ENCODE measurements at places on chromosomes 1 and 21. TPM values are rescaled to one million over a fixed set of nuclear protein-coding genes. Genes with fewer than 3 reads are reported as not detected.

The HSD11B1 gene
- total RNA-seq: not detected

The NHLH1 gene
- 0.32 TPM for total RNA-seq

The BTG2 gene
- total RNA-seq: 192 TPM

The PTPN22 gene
- total RNA-seq: 0.11 TPM

- H3K4me3 ChIP-seq: no peak overlapping the region
- H3K27me3 ChIP-seq: no peaks in the 10 kb centered on the region
- H3K27ac ChIP-seq: no peak overlapping the region
- no peaks in the 10 kb centered on the region for H3K36me3 ChIP-seq
These were observed 7.6 kb upstream of the XKR8 start for GRCh38 chr1:27952147-27952546.

DNA sequence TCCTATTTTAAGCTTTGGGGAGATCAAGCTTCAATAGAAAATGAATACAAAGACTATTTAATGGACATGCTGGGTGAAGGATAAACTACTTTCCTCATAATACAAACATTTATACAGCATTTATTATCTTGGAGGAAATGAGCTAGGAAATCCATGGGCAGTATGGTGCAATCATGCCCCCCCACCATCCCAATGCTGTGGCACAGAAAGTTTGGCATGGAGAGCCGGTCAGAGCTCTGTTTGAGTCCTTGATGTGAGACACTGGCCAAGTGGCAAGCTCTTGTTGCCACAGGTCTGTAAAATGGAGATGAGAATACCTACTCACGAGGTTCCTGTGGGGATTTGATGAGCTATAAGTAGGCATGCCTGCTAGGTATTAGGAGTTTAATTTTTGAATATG lies 120.6 kb downstream of the MAB21L3 start:
- H3K4me1 ChIP-seq: peaks cover 8% of the 10 kb centered on the region
- H3K27ac ChIP-seq: no peak overlapping the region
- no peaks in the 10 kb centered on the region for H3K36me3 ChIP-seq
- DNase-seq: no peak
- no peaks in the 10 kb centered on the region for H3K27me3 ChIP-seq

- peaks cover 5% of the 10 kb centered on the region for H3K36me3 ChIP-seq
- DNase-seq: no peak
- H3K4me1 ChIP-seq: peaks cover 24% of the 10 kb centered on the region
- no peak overlapping the region for H3K27ac ChIP-seq
These were observed 24.4 kb upstream of the FGGY start for GRCh38 chr1:59272507-59272906.

- H3K4me3 ChIP-seq: no peak overlapping the region
- no peaks in the 10 kb centered on the region for H3K36me3 ChIP-seq
- peaks cover 11% of the 10 kb centered on the region for H3K4me1 ChIP-seq
- DNase-seq: no peak
These were observed 11.2 kb downstream of the C8B start for GRCh38 chr1:56954664-56955063.

DNA sequence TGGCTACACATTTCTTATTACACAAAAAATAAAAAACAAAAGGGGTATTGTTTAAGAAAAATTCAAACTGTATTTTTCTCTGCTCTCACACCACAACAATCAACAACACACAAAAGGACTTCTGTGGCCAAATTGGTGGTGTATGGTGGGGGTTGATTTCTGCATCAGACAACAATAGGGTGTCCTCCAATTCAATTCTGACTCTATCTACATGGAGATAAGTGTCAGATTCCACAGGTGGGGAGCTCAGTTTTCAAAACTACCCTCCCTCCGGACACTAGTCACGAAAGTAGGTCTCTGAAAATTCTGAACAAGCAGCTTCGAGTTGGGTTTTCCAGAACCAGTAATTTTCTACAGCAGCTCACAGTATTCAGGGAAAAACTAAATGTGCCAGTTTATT lies 744.9 kb upstream of the NCAM2 start:
- H3K4me1 ChIP-seq: peaks cover 3% of the 10 kb centered on the region
- H3K27ac ChIP-seq: no peak overlapping the region
- no peaks in the 10 kb centered on the region for H3K27me3 ChIP-seq
- H3K4me3 ChIP-seq: no peak overlapping the region
- no peaks in the 10 kb centered on the region for H3K36me3 ChIP-seq
- no peak for DNase-seq

DNA sequence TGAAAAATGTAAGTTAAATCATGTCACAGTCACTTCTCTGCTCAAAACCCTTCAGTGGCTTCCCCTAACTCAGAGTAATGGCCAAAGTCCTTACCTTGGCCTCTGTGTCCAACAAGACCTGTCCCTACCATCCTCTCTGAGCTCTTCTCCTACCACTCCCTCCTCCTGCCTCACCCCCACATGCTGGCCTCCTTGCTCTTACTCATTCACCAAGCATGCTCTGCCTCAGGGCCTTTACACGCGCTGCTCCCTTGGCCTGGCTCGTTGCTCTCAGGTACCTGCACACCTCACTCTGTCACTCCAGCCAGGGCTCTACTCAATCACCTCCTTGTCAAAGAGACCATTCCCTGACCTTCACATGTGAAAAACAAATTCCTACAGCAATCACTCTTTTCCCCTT lies 54.2 kb downstream of the SEC16B start:
- H3K36me3 ChIP-seq: no peaks in the 10 kb centered on the region
- no peaks in the 10 kb centered on the region for H3K4me1 ChIP-seq
- no peak overlapping the region for H3K4me3 ChIP-seq
- H3K27ac ChIP-seq: no peak overlapping the region
- H3K27me3 ChIP-seq: peaks cover 14% of the 10 kb centered on the region
- DNase-seq: no peak

DNA sequence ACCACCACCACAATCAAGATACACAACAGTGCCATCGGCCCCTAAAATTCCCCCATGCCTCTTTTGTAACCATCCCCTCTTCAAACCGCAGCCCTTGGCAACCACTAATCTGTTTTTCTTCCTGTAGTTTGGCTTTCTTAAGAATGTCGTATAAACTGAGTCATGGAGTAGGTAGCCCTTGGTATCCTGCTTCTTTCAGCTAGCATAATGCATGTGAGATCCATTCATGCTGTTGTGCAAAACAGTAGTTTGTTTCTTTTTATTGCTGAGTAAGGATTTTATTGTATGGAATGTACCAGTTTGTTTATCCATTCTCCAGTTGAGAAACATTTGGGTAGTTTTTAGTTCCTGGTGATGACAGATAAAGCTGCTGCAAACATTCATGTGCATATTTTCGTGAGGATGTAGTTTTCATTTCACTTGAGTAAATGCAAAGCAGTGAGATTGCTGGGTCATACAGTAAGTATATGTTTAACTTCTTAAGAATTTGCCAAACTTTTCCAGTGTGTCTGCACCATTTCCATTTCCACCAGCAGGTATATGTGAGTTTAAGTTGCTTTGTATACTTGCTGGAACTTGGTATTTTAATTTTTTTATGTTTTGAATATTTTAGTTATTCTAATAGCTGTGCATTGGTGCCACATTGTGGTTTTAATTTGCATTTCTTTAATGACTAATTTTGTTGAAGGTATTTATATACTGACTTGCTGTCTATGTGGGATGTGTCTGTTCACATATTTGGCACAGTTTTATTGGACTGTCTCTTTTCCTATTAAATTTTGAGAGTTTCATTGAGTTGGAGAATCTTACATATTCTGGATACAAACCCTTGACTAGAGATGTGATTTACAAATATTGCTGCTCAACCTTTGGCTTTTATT lies 148.4 kb upstream of the MAP1LC3C start:
- DNase-seq: no peak
- no peak overlapping the region for H3K4me3 ChIP-seq
- no peaks in the 10 kb centered on the region for H3K36me3 ChIP-seq
- H3K27ac ChIP-seq: no peak overlapping the region

GRCh38 chr1:112040891-112041740 lies 51.6 kb upstream of the KCND3 start:
- no peaks in the 10 kb centered on the region for H3K36me3 ChIP-seq
- peak overlapping the region; percentile 45 for H3K27ac ChIP-seq
- H3K4me3 ChIP-seq: no peak overlapping the region
- no peaks in the 10 kb centered on the region for H3K4me1 ChIP-seq
- no peak for DNase-seq
- peaks cover 38% of the 10 kb centered on the region for H3K27me3 ChIP-seq
